ENCODE measurements at places on chromosomes 7 and 10.

- DNase-seq = no peak
Measured at GRCh38 chr10:80090121-80090520, 11.7 kb downstream of the TMEM254 start.

GRCh38 chr7:6168477-6168868 lies 104.0 kb downstream of the CYTH3 start:
- DNase-seq = no peak

GRCh38 chr7:22140578-22140977 lies 194.9 kb upstream of the CDCA7L start:
- DNase-seq = no peak

GRCh38 chr10:71968553-71969474 lies 4.6 kb downstream of the CHST3 start:
- no peak for DNase-seq

GRCh38 chr7:121774563-121774962 lies 98.4 kb upstream of the PTPRZ1 start:
- no peak for DNase-seq

DNA sequence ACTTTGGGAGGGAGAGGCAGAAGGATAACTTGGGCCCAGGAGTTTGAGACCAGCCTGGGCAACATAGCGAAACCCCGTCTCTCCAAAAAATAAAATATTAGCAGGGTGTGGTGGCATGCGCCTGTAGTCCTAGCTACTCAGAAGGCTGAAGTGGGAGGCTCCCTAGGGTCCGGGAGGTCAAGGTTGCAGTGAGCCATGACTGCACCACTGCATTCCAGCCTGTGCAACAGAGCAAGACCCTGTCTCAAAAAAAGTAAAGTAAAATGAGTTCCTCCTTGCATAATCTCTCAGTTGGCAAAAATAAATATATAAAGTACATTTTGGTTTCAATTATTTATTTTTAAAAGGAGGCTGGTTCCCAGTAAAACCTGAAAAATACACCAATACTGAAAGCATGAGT lies 11.8 kb downstream of the NANOS1 start:
- no peak for DNase-seq

GRCh38 chr10:112956631-112957350 lies 6.7 kb downstream of the TCF7L2 start:
- no peak for DNase-seq

DNA sequence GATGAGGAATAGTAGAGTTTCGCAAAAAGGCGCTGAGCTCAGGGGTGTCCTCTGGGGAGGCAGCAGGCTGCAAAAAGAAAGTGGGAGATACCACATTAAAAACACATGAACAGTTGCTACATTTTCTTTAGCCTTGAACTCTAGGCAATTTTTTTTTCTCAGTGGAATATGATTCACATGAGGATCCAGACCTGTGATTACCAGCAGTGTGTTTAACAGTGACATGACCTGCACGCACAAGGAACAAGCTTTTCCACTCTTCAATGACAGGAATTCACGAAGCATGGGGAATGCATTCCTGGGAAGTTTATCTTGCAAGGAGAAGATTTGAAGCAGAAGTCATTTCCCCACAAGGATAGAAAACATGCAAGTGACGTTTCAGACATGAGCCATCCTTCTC lies 161.6 kb downstream of the ITGA8 start:
- DNase-seq = no peak

GRCh38 chr7:32103361-32103760 lies 33.2 kb upstream of the PDE1C start:
- no peak for DNase-seq

- DNase-seq = no peak
Measured at GRCh38 chr7:96121752-96122151, 200.1 kb downstream of the SLC25A13 start.

- no peak for DNase-seq
Measured at GRCh38 chr7:121279060-121279620, 49.7 kb upstream of the WNT16 start.

DNA sequence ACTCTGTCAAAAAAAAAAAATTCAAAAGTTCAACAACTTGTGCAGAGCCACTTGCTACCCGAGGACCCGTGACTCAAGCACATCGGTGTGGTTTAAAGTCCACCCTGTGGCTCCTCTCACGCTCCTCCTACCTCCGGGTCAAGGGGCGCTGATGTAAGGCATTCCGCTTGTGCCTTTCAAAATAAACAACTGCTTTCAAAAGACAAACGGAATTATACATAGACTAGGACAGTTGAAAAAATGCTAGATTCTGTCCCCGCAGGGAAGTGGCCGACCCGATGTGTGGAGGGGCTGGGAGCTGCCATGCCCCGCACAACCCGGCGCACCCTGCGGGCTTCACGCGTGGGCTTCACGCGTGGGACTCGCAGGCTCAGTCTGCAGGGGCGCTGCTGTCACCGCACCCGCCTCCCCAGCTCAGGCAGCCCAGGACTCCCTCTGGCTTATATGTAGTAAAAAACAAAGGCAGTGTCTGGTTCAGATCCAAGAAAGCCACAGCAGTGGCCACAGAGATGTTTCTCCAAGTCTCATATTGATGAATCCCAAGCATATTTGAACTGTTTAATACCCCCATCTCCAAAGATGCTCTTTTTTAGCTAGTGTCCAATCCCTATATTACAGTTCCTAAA lies 239.7 kb upstream of the INHBA start:
- DNase-seq = no peak

GRCh38 chr7:29197916-29198315 lies 3.3 kb downstream of the CHN2 start:
- no peak for DNase-seq

DNA sequence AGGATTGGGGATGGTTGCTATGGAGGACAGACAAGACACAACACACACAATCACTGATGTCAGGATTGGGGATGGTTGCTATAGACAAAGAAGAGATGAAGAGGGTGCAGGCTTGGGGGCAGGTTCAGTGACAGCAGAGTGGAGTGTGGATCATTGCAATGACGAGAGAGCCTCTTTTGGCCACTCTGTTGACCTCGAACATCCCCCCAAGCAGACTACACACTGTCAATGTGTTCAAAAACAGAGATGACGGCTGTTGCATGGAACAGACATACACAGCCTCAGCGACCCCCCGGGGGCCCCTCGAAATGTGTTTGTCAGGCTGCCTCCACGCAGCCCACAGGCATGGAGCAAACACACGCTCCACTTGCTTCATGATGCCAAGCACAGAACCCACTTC lies 133.0 kb downstream of the PTPRN2 start:
- DNase-seq = no peak

- DNase-seq = no peak
Measured at GRCh38 chr10:3740157-3740871, 44.7 kb downstream of the KLF6 start.

DNA sequence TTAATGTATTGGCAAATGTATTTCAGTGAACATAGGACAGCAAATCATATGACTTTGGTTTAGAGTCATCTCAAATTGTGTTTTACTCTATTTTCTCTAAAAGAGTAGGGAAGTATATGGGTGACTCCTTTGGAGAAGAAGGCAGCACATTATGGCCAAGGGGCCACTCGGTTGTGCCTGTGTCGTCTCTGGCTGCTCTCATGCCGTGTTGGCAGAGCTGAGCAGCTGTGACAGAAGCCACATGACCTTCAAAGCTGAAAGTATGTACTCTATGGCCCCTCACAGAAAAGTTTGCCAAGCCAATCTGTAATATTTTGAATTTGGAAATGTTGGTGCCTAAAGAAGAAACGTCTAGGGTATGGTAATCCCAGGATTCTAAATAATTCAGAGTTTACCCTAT lies 47.5 kb downstream of the TASOR2 start:
- DNase-seq = no peak

- DNase-seq = no peak
Measured at GRCh38 chr7:146554556-146554955, 438.0 kb downstream of the CNTNAP2 start.
